ENCODE measurements at places on chromosomes 16 and 17.

- no peak for DNase-seq
These were observed 11.5 kb downstream of the ZNF597 start for GRCh38 chr16:3431779-3432219.

DNA sequence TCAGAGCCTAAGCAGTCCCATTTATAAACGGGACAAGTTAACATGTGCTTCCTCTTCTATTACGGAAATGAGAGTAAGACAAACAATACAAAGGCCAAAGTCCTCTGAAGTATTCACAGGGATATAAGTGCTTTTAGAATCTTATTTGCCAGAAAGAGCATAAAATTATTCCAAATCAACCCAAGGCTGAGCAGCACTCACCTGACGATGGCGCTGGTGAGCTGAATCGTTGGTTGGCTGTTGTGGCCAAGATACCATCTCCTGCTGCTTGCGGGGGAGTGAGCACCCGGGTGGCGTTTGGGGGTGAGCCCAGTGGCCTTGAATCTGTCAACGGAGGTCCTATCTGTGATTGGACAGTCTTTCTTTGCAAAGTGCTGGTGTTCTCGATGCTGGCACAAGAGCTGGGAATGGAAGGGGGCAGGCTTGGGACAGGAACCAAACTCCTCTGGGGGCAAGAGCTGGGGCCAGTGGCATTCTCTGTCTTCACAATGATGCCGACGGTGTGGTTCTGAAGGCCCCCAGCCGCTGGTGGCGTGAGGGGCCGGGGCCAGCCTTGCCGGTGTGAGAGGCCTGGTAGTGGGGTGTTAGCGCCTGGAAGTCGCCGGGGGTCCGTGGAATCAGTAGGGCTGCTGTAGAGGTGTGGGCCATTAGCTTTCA, 9.5 kb upstream of the DHRS13 start:
- no peak for DNase-seq

- no peak for DNase-seq
These were observed 15.1 kb downstream of the CACNG5 start for GRCh38 chr17:66849851-66850580.

DNA sequence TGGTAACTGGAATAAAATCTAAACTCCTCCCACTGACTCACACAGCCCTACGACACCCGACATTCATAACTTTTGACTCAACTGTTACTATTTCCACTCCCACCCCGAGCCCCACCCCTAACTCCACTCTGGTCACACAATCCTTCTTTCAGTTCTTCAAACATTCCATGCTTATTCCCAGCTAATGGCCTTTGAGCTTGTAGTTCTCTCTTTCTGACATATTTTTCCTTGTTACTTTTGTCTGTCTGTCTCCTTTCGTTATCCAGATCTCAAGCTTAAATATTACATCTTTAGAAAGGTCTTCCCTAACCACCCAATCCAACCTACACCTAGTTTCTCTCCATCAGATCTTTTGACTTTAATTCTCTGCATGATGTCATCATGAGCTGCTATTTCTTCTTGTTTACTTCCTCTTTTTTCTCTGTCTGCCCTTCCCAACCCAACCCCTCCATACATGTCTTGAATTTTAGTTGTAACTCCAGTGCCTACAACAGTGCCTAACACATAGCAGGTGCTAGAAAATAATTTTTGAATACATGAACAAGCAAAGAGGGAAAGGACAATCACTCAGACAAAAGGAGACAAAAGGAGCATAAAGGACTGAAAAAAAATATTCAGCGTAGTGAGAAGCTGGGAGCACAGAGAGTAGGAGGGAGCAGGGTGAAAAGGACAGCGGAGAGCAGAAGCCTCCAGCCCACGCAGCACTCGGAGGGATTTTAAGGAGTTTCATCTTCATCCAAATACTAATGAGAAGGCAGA, 65.2 kb upstream of the SMIM36 start:
- no peak for DNase-seq

GRCh38 chr16:21264571-21265036, 13.5 kb downstream of the CRYM start:
- no peak for DNase-seq

- DNase-seq: no peak
These were observed 149.3 kb downstream of the IRF8 start for GRCh38 chr16:86048221-86048620.

GRCh38 chr17:51217946-51218345, 41.9 kb downstream of the MBTD1 start:
- no peak for DNase-seq

- DNase-seq: no peak
These were observed 38.3 kb downstream of the SCPEP1 start for GRCh38 chr17:57016071-57016763.

- no peak for DNase-seq
These were observed 21.4 kb downstream of the ADORA2B start for GRCh38 chr17:15966183-15966878.

- DNase-seq: no peak
These were observed 85.0 kb upstream of the ZNF750 start for GRCh38 chr17:82924812-82925211.

GRCh38 chr17:7444682-7445618, at the start of gene CHRNB1:
TSS of gene CHRNB1 (plus strand) at chr17:7445061. CDS start at chr17:7445128, 67 bp downstream.
- DNase-seq: no peak

GRCh38 chr16:79264237-79265109, 336.1 kb downstream of the MAF start:
- no peak for DNase-seq

- no peak for DNase-seq
These were observed 39.0 kb downstream of the ZNF423 start for GRCh38 chr16:49816875-49817274.

DNA sequence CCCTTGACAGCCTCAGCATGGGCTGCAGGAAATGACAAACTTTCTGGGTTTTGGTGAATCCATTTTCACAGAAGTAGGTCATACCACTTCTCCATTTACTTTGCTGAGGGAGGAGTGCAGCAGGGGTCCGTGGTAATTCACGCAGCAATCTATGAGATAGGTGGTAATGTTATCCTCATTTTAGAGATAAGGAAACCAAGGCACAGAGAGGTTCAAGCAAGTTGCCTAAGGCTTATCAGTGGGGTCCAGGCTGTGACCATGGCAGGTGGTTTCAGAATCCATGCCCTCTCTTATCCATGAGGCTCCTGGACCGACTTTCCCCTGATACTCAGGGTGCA, 12.6 kb downstream of the TBX4 start:
- DNase-seq: no peak

- DNase-seq: no peak
These were observed 6.3 kb downstream of the SOX8 start for GRCh38 chr16:987906-988305.

- no peak for DNase-seq
These were observed 99.5 kb upstream of the KCNJ18 start for GRCh38 chr17:21592774-21593173.

- no peak for DNase-seq
These were observed 176.7 kb downstream of the SOX9 start for GRCh38 chr17:72297326-72298115.

- DNase-seq: no peak
These were observed 565 bp upstream of the XAF1 start for GRCh38 chr17:6755281-6755680.

DNA sequence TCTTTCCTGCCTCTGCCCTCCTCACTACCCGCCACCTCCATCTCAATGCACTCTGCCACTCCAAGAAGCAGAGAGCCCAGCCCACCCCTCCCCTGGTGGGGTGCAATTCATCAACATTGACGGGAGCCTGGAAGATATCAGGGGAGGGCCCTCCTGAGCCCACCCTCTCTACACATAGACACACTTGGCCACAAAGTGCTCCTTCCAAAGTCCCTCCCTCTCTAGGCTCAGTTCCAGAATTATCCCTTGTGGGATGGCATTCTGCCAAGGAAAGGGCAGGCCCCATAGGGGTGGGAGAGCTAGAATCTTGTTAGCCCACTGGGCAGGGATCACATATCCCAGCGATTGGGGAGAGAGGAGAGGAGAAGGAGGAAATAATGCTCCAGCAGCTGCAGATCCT, 66.2 kb downstream of the TMEM132E start:
- DNase-seq: peak; percentile 91

GRCh38 chr17:28873839-28874238, 19.0 kb downstream of the ERAL1 start:
- DNase-seq: no peak

DNA sequence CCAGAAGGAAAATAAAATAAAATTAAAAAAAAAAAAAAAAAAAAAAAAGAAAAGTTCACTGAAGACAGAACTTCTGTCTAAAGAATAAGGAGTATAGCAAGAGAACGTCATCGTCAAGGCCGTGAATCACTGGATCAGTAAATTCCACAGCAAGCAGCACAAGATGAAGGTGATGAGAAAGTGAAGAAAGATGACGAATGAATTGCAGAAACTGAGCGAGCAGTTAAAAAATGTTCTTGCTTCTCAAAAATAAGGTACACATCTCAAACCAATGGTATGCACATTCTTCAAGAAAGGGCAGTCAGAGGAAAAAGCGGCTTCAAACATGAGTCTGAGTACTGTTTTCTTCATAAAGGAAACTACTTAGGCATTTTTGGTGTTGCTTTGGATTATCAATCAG, 104.7 kb downstream of the SMG6 start:
- no peak for DNase-seq

DNA sequence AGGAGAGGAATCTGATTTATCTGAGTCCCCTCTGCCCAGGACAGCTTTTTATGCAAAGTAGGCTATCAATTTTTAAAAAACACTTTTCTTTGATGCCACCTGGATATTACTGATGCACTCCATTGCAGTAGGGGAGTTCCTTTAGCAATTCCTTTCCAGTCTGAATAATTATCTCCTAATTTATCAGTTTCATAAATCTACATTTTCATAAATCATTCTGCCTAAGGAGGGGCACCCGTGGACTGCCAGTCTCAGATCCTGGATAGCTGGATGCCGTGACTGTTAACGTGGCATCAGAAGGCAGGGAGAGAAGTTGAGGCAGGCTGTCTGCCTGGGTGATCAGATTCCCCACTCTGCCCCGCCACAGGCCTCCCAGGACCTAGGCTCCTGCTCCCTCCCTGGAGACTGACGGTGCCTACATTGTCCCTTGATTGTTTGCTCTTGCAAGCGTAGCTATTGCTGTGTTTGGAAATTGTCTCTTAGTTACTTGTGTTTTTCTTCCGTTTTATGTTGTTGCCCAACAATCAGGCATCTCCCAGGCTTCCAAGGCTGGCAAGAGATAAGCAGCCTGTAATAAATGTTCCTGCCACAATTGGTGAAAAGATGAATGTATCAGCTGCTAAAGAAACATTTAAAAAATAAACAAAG, 75.2 kb downstream of the KATNIP start:
- DNase-seq: no peak

DNA sequence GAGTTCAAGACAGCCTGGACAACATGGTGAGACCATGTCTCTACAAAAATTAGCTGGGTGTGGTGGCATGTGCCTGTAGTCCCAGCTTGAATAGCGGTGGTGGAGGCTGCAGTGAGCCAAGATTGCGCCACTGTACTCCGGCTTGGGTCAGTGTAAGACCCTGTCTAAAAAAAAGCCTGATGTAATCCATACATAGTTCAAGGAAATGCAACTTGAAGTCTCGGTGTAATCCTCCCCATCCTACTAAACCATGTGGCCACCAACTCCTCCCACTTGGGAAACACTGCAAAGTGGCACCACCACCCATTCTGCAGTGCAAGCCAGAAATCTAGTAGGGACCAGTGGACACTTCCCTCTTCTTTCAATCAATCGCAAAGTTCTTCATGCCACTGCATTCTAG, 5.4 kb upstream of the KPNB1 start:
- no peak for DNase-seq

DNA sequence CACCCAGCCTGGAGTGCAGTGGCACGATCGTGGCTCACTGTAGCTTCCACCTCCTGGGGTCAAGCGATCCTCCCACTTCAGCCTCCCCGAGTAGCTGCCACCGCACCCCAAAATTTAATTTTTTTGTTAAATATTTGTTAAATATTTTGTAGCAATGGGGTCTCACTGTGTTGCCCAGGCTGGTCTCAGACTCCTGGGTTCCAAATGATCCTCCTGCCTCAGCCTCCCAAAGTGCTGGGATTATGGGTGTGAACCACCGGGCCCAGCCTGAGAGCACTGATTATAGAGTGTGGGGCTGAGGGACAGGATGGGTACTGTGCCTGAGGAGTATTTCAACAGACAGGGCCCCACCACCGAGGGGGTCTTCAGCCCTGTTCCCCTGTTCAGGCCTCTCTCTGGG, 35.6 kb downstream of the TPSG1 start:
- DNase-seq: no peak

DNA sequence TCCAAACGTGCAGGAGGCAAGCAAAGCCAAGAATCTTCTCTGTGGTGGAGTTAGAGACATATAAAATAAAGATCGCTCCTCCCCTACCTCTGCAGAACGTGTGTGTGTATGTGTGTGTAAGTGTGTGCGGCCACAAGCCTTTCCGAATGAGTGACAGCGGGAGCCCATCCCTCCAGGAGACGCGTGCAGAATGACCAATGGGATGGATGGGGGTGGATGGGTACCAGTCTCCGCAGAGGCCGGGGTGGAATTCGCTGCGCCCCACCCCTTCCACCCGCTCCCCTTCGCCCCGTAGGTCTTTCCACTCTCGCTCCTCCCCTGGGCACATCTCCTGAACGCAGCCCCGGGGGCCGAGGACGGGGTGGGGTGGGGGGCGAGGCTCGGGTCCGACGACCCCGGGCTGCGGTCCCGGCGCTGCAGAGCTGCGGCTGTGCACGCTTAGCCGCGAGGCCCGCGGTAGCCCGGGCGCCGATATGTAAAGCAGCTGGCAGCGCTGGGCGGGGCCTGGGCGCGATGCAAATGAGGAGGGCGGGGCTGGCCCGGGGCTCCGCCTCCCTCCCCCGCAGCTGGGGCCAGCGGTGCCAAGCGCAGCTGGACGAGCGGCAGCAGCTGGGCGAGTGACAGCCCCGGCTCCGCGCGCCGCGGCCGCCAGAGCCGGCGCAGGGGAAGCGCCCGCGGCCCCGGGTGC, at the start of gene PRKCB:
Gene PRKCB, plus strand, starts transcription at position 594 of the 688 bp plus-strand sequence.
- no peak for DNase-seq

GRCh38 chr16:75262104-75262799, 10.8 kb upstream of the BCAR1 start:
- no peak for DNase-seq

GRCh38 chr16:67841816-67842508, at the start of gene THAP11:
TSS of gene THAP11 (plus strand) at chr16:67842320. CDS start at chr16:67842555, 235 bp downstream.
- DNase-seq: peak; percentile 95

- no peak for DNase-seq
These were observed 440 bp downstream of the NPRL3 start for GRCh38 chr16:138049-138417.

GRCh38 chr17:9676084-9676483, 30.8 kb downstream of the USP43 start:
- DNase-seq: no peak

- DNase-seq: no peak
These were observed 10.0 kb downstream of the RGS11 start for GRCh38 chr16:265711-266110.

Measured in COR-L47 (cell line).